NCI-H748 treated with DMSO at 0.1 percent for 48 hours (cell line): ENCODE measurements at places on chromosomes 13 and 19.

DNA sequence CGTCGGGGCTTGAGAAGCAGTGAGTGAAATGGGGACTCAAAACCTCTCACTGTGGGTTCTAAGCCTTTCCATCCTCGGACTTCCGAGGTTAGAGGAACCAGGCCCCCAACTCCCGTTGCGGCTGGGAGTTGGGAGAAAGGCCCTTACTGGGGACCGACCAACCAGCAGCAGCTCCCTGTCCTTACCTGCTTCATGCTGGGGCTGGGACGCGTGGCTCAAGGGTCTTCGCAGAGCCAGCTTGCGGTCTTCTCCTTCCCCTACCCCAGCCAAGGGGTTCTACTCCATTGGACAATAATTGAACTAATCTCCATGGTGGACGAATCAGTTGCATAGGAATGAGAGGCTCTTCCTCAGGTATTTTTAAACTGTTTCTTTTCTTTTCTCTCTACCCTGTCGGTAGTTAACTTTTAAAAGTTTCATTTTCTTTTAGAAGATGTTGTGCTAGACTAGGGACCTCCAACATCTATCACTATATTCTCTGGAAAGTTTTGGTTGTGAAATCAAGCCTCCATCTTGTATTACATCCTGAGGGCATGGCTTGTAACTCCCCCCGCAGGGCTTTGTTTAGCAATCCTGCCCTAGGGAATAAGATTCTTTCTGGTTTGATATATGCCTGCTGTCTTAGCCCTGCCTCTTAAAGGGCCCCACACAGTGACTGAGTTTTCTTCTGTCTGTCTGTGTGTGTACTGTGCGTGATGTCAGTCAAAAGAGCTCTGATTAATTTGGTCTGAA is 1027.1 kb upstream of the PCDH9 start:
- DNase-seq: no peak

- DNase-seq: no peak
Observed at GRCh38 chr13:41942462-41943094, 18.3 kb downstream of the VWA8 start.

- no peak for DNase-seq
Observed at GRCh38 chr19:35204799-35205732, 23.5 kb downstream of the FAM187B start.

DNA sequence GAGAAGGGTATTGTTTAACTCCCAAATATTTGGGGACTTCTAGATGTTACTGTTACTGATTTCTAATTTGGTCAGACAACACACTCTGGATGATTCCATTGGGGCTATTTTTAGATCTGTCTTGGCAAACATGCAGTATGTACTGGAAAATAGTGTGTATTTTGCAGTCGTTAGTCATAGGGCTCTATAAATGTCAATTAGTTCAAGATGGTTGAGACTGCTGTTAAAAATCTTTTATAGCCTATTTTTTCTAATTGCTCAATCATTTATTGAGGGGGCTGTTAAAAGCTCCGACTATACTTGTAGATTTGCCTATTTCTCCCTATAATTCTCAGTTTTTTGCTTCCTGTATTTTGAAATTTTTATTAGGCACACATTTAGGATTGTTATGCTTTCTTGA is 31.4 kb downstream of the PPP5C start:
- no peak for DNase-seq

DNA sequence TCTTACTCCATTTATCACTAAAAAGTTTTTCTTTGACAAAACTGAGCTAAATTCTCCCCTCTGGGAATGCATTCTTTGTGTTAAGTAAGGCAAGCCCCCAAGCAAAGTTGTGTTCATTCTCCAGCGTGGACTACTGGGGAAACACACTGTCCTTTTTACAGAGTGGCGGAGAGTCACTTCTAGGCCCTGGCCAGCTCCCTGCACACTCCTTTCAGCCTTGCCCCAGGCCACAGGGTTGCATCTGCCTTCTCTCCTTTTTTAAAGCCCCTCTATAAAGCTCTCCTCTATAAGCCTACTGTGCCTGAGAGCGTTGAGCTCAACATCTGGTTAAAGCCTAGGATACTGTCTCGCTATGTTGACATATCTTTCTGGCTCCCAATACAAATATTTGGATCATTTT is 803.4 kb downstream of the PCDH17 start:
- no peak for DNase-seq

DNA sequence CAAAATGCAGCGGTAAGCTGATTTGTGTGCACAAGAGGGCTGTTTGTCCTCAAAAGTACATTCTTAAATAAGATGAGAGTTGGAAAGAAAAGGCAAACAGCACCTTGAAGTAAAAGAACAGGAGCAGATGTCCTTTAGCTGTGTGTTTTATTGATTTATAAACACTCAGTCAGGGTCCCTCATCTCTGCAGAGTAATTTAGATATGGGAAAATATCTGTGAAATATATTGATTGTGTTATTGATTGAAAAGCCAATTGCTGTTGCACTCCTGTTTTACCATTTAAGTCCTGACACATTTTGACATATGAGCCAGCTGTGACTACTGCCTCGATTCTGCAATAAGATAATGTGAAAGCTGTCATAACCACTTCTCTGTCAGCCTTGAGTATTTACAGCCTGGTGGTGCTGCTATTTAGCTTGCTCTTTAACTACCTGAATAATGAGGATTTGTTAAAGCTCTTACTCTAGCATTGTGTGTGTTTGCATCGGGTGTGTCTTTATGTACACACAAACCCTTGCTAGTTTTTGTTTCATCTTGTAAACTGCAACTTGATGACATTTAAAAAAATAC is 550.1 kb downstream of the DACH1 start:
- peak; percentile 91 for DNase-seq

- peak; percentile 76 for DNase-seq
Observed at GRCh38 chr19:30450100-30450499, 77.9 kb downstream of the ZNF536 start.

DNA sequence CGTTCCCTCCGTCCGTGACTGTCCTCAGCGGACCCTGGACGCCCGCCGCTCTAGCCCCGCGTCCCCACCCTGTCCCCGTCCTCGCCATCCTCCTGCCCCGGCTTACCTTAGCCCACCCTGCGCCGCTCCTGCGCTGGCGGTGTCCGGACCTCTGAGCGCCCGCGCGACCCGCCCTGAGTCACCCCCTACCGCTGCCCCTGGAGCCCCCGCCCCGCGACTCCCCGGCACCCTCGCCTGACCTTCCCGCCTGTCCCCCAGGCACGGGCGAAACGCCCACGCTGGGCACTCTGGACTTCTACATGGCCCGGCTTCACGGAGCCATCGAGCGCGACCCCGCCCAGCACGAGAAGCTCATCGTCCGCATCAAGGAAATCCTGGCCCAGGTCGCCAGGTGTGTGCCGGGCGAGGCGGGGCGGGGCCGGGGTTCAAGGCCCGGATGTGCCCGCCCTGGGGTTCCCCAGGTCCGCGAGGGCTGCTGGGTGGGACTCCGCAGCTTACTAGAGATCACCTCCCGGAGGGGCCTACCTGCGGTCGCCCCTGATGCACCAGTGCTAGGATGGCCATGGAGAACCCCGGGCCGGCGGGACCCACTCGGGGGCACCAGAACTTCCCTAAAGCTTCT is 5.1 kb downstream of the HMG20B start:
- no peak for DNase-seq

DNA sequence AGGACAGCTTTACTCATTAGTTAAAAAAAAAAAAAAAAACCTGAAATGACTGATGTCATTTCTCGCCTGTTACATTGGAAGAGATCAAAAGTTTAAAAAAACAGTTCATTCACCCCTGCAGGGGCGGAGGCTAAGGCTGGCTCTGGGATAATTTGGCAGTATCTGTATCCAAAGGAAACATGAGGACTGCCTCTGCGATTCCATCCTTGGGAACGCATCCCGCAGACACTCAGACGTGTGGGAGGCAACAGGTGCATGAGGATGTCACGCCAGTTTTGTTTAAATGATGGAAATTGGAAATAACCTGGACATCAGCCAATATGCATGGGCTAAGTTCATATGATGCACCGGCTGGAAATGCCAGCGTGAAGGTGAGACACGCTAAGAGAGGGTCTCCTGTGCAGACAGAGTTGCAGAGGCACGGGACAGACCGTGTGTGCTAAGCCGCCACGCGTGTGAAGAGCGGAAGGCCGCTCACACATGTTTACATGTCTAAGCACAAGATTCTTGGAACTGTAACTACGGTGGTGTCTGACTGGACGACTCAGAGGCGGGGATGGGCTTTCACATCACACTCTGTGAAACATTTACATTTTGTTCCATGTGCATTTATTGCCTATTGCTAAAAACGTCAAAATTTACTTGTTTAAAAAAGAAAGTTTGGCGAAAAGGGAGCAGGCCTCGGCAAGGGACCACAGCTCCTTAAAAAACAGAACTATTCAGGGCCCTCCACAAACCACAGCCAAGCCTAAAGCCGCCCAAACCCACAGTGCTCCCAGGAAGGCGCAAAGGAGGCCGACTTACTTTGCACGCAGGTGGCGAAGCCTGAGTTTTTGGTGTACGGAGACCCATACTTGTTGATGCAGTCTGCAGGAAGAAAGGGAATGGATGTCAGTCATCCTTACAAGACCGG is 17.9 kb downstream of the GAS6 start:
- DNase-seq: no peak

DNA sequence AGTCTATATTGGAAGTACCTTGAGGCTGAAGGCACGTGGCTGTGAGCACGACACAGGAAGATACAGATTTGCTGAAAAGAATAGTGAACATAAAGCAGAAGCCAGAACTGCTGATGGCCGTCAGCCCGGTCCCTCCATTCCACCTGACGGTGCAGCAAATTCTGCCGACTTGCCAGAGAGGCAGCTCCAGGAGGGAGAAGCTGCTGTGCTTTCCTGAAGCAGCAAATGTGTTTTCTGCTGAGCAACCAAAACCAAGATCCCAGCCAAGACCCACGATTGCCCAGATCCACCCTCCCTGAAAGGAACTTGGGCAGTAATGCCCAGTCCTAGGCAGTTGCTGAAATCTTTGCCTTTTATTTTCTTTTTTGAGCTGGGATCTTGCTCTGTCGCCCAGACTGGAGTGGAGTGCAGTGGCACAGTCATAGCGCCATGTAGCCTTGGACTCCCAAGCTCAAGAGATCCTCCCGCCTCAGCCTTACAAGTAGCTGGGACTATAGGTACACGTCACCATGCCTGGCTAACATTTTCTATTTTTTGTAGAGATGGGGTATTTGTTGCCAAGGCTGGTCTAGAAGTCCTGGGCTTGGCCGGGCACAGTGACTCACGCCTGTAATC is 7.0 kb upstream of the RCN3 start:
- no peak for DNase-seq

GRCh38 chr19:51794885-51795490 is at the start of gene FPR3:
TSS of gene FPR3 (plus strand) at chr19:51795157. CDS start at chr19:51823749, 28,592 bp downstream.
- no peak for DNase-seq

DNA sequence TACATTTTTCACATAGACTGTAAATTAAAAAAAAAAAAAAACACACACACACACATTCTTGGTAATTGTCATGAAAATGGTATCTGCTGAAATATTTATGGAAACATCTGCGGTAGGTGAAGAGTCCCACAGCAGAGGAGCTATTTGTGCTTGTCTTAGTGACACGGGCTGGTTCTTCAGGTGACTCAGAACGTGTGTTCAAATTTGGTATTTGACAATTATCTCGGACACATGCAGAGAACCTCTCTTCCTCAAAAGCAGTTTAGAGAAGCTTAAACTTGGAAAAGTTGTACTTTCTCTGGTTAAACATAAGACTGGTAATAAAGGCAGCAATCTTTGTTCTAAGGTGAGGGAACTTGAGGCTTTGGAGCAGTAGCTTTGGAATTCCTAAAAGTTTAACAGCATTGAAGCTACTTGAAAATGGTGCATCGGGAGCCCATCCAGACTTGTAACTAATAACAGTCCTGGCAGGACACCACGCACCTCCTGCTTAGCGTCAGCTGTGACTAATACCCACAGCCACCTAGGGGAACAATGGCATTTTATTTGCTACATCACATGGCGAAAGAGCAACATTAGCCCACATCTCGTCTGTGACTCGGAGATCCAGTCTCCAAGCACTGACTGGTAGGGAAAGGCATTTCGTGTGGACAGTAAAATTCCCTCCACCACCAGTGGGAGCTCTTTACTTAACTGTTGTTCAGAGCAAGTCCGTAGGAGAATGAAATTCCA is 1505.1 kb upstream of the SLC10A2 start:
- no peak for DNase-seq

DNA sequence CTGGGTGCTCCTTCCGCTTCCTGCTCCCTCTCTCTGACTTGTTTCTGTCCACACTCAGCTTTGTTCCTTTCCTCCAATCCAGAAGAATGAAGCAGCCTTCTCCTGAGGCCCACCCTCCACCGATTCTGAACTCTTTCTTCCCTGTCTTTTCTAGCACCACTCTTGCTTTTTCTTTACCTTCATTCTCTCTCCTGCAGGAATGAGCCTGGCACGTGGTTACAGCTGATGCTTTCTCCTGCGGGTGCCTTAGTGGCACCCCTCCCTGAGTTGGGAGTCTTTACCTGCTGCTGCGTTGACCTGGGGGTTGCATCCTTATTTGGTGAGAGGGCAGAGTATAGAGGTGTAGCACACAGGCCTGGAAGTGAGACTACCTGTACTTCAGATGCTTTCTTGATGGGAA is 6.2 kb downstream of the UBAC2 start:
- no peak for DNase-seq

DNA sequence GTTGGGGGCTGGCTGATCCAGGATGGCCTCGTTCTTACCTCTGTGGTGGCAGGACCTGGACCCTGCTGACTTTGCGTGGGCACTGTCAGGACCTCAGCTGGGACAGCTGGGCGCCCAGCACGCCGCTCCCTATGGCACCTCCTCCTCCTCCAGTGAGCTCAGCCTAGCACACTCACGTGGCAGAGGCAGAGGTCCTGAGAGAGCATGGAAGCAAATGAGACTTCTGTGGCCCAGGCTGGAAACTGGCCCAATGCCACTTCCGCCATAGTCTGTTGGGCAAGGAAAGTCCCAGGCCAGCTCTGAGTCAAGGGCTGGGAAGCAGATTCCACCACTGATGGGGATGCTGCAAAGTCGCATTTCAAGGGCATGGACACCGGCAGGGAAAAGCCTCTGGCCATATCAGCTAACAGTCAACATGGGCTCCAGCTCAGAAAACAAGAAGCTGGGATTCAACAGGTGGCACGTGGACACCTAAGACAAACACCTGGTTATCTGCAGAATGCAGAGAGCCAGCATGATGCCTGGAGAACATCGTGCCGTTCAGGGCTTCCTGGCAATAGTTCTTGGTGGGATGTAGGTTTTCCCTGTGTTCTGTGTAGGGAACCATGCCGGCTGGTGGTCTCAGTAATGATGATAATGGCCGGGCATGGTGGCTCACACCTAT is 16.7 kb downstream of the MYBPC2 start:
- DNase-seq: no peak

- DNase-seq: no peak
Observed at GRCh38 chr13:109548374-109548773, 238.0 kb downstream of the IRS2 start.

DNA sequence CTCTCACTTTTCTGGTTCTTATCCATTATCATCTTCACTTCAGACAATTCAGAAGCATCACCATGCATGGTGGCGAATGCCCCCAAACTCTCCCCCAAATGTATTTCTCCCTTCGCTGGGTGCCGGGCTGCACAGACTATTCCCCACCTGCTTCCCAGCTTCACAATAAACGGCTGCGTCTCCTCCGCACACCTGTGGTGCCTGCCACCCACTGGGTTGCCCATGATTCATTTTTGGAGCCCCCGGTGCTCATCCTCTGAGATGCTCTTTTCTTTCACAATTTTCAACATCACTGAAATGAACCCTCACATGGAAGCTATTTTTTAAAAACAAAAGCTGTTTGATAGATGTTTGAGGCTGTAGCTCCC is 2.8 kb upstream of the F10 start:
- DNase-seq: no peak
